ENCODE measurements at places on chromosomes 5 and 9. TPM values are rescaled to one million over a fixed set of nuclear protein-coding genes. Genes with fewer than 3 reads are reported as not detected.
A peak's percentile ranks its signal among the peaks of the same experiment; 100 is the strongest.

DNA sequence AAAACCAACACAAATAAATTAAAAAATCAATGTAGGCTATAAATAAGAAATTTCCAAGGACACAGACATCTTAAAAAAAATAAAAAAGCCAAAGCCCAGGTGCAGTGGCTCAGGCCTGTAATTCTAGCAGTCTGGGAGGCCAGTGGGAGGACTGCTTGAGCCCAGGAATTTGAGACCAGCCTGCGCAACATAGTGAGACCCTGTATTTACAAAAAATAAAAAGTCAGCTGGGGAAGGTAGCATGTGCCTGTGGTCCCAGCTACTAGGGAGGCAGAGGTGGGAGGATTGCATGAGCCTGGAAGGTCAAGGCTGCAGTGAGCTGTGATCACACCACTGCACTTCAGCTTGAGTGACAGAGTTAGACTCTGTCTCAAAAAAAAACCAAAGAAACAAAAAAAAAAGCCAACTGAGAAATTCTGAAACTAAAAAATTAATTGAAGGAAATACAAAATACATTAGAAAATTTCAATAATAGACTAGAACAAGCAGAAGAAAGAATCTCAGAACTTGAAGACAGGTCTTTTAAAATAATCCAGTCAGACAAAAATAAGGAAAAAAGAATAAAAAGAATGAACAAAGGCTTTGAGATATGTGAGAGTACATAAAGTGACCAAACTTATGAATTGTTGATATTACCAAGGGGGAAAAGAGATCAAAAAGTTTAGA lies 149.5 kb upstream of the PANK3 start:
- DNase-seq = no peak
- H3K4me1 ChIP-seq = no peaks in the 10 kb centered on the region

GRCh38 chr5:92758552-92758951 lies 822.5 kb downstream of the NR2F1-AS1 start:
- H3K27ac ChIP-seq = no peak overlapping the region
- no peaks in the 10 kb centered on the region for H3K4me1 ChIP-seq
- no peak for DNase-seq

DNA sequence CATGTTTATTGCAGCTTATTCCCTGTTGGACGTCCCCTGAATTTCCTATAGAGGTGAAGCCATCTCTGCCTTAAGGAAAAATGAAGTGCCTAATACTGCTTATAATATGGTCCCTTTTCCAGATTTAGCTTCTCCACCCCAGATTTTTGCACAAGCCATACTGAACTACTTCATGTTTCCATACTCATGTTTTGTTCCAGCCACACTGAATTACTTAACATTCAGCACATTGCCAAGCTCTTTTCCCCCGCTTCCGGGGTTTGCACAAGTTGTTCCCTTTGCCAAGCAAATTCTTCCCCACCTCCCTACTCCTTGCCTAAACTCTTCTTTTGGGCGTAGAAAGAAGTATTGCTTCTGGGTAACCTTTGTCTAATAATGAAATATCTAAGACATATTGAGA lies 1.7 kb upstream of the CNTRL start:
- peak overlapping the region; percentile 57 for H3K27ac ChIP-seq
- H3K27me3 ChIP-seq = no peaks in the 10 kb centered on the region
- H3K36me3 ChIP-seq = peaks cover 3% of the 10 kb centered on the region
- peak overlapping the region; percentile 99 for H3K4me3 ChIP-seq

Gene ATG10
- 12.4 TPM for total RNA-seq

Gene NUTM2G
- not detected for total RNA-seq

Data from activated naive CD8-positive, alpha-beta T cell treated with anti-CD3 and anti-CD28 coated beads, Interleukin-2, amount 10 ng/mL, durations not matched to agents 7 days and 5 days (primary cell).